ENCODE measurements at places on chromosomes 13 and 19.

DNA sequence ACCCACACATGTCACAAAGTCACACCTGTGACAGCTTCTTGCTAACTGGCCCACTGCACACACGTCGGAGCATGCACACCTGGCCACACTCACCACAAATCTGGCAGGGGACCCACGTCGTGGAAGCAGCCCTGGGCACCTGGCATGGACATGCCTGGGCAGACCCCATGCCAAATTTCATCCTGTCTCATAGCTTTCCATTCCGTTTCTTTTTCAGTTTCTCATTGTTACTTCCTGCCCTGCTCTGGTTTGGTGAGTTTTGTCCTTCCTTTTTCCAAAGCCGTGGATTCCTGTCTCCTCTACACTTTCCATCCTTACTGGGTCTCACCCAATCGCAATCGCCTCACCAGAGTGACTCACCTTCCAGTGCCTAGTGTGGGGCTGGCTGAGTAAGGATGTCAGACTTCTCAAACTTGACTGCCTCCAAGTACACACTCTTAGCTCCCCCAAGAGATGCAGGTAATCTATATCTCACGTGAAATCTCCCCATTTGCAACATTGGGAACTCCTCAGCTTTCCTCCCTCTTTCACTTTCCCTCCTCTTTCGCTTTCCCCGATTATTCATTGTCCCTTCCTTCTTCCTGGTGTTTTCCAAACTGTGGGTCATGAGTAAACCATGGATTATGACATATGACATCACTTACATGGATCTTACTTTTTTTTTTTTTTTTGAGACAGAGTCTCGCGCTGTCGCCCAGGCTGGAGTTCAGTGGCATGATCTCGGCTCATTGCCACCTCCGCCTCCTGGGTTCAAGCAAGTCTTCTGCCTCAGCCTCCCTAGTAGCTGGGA, 1.6 kb upstream of the BBC3 start:
- no peak for DNase-seq

GRCh38 chr19:12794971-12795381, 3.7 kb downstream of the JUNB start:
- DNase-seq = no peak

DNA sequence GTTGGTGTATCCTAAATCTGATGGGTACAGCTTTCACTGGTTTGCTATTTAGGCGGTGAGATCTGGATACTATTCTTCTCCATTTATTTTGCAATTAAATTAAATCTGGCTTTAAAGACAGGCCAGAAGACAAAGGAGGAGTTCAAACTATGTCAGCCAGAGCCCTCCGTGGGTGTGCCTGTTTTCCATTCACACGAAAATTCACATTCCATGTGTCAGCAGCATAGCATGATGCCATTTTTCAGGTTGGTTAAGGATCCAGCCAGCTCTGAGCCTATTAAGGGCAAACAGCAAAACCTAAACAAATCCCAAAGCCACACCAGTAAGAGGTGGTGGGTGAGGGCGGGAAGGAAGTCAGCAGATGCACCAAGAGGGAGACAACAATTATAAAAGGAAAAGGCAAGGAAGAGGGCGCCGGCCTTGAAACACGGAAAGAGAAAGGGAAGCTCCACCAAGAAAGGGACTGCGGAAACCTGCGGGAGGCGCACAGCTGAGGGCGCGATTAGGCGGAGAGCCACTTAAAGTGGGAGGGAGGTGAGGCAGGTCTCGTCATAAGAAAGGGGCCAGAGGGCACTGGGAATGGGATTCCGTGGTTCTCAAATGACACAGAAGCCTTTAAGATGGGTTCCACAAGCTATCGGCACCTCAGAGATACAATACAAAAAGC, 43.0 kb downstream of the CARS2 start:
- DNase-seq = no peak

DNA sequence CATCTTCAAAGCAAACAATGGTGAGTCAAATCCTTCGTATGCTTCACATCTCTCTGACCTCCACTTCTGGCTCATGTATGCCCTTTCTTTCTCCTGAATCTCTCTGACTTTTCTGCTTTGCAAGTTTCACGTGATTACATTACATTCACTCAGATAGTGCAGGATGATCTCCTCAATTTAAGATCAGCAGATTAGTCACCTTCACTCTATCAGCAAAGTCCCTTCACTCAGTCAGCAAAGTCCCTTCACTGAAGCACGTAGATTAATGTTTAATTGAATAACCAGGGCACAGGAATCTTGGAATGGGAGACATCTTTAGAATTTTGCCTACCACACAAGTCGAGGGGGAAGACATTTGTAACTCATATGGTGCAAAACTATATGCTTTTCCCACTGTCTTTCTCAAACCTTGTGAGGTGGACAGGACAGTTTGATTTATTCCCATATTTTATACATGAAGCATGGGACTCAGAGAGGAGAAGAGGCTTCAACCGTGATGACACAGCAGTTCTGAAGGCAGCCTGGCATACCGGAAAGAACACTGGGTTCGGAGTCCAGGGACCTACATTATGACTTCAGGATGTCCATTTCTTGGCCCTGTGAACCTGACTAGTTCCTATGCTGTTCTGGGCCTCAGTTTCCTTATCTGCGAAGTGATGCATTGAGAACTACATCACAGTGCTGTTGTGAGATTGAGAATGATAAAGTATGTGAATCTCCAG, 23.3 kb downstream of the SIGLECL1 start:
- DNase-seq = no peak

DNA sequence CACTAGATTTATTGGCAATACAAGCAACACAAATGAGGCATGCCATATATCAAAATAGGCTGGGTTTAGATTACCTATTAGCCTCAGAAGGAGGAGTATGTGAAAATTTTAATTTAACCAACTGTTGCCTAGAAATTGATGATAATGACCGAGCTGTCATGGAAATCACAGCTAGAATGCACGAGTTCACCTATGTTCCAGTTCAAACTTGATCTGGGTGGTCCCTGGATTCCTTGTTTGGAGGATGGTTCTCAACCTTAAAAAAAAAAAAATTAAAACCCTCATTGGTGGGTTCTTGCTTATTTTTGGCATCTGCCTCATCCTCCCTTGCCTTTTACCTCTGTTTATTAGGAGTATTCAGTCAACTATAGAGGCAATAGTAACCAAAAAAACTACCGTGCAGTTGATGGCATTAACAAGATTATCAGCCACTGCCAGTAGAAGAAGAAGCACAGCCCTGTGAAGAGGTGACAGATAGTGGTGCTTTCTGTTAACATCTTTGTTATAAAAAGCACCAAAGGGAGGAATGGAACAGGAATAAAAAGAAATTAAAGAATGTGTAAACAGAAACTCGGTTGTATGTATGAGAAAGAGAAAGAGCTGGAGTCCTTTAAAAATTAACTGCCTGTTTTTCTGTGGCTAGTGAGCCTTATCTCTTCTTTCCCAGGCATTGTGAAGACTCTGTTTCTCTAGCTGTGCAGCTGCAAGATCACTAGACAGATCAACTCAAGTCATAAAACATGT, 106.4 kb downstream of the ZNF429 start:
- DNase-seq = no peak

Measured in left renal pelvis (tissue), 4 donors.